ENCODE measurements at places on chromosomes 16 and 17.

- no peak for DNase-seq
Measured at GRCh38 chr16:82041542-82041941, 6.5 kb downstream of the HSD17B2 start.

DNA sequence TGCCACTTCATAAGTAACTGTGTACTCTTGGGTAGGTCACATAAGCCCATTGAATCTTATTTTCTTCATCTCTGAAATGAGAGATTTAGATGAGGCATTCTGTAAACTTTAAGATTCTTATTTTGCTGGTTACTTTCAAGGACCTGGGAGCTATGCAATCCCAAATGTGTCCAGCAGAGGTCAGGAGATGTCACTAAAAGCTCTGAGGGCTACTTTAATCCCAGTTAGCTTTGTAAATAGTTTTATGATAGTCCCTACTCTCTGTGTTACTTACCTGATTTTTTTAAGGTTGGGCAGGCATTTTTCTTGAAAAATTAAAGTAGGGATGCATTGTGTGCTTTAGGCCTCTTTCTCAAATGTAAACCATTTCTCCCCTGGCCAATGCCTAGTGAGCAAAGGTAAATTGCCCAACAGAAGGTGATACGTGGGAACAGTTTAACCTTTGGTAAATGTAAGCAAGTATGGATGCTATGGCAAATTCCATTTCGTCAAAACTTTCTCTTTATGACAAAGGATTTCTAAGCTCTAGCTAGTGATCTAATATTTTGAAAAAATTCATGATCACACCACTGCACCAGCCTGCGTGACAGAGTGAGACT is 57.1 kb upstream of the WSB1 start:
- DNase-seq: peak; percentile 98

DNA sequence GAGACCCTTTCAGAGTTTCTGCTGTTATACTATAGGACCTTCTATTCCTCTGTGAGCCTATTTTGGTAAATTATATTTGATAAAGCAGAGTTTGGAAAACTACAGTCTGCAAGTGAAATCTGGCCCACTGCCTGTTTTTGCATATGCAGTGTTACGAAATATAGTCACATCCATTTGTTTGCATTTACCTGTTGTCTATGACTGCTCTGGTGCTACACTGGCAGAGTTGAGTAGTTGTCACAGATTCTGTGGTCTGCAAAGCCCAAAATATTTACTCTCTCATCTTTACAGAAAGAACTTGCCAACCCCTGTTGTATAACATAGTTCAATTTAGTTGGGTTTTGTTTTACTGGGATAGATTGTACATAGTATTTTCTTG is 42.3 kb downstream of the TNRC6A start:
- DNase-seq: no peak

GRCh38 chr16:66687906-66688625 is 8.5 kb downstream of the CMTM4 start:
- no peak for DNase-seq

- peak; percentile 90 for DNase-seq
Measured at GRCh38 chr16:31105677-31106213, 2.4 kb upstream of the BCKDK start.

- DNase-seq: no peak
Measured at GRCh38 chr17:46783031-46783593, 35.4 kb downstream of the WNT3 start.

- DNase-seq: no peak
Measured at GRCh38 chr17:78001182-78001581, 42.7 kb downstream of the TNRC6C start.

DNA sequence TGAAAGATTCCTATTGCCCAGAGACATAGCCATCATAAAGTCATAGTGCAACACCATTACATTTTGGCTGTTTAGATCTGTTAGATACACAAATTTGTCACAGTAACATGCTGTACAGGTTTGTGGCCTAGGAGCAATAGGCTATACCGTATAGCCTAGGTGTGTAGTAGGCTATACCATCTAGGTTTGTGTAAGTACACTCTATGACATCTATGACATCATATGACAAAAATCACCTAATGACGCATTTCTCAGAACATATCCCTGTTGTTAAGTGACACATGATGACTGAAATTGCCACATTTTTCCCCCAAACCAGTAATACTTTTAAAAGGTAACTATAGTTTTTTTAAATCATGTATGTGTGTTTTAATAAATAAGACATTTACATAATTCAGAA is 43.3 kb downstream of the NLK start:
- DNase-seq: no peak

DNA sequence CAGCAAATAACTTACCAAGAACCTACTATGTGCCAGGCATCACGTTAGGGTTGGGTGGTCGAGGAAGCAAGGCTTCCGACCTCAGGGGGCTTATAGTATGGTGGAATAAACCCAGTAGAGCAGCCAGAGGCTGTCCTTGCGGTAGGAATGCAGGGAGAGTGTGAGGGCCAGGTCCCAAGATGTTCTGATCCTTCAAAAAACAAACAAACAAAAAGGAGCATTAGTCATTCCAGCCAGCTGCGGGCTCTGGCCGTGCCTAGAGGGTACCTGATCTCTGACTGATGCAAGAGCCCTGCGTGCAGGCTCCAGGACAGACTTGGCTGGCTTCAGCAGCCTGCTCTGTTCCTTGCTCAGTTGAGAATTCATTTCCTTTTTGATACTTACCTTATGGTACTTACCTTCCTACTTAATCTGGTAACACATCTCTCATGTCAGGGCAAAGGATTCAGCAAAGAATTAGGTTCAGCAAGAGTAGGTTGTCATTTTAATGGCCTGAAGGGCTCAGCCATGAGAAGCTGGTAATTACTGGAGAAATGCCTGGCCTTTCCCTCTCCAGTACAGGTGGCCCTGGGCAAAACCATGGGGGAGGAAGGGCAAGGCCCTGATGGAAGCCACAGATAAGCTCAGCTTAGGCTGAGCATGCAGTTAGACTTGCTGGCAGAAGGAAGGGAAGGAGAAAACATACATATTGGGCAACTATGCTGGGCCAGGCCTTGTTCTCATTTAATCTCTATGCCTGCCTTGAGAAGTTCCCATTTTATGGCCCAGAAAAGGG is 18.4 kb downstream of the CYB5D2 start:
- peak; percentile 46 for DNase-seq

- DNase-seq: no peak
Measured at GRCh38 chr17:14334919-14335318, 34.0 kb downstream of the HS3ST3B1 start.

GRCh38 chr17:63911657-63912100 is 621 bp upstream of the CSHL1 start:
- no peak for DNase-seq

DNA sequence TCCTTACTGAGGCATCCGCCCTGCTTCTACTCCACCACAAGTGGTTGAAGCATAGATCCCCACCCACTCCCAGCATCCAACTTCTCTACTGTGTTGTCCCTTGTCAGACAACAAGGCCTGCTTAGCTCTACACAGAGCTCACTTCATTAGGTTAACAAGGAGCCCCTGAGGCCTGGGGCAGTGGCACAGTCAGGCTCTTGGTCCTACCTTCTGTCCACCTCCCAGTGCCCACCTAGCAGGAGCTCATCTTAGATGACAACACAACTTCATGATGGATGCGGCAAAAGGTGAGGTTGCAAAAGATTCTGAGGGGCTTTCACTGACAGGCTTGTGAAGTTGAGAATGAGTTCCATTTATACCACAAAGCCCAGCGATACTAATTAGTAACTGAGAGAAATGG is 432.0 kb upstream of the CDH5 start:
- DNase-seq: no peak

GRCh38 chr16:88730632-88731607 is 24.6 kb downstream of the CTU2 start:
- DNase-seq: no peak

DNA sequence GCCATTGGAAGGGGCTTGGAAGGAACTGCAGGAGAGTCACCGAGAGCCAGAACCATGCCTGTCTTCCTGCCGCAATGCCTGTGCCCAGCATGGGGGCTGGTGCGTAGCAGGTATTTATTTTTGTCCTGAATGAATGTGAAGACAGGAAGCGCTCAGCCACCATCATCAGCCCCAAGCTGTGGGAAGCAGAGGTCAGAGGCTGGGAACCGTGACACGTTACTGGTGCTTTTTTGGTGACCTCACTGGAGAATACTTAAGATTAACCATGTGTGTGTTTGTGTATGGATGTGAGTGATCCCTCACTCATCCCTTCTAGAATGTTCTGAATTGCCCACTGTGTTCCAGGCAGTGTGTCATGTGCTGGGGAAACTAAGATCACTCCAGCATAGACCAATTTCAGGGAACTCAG is 343.8 kb downstream of the SNX29 start:
- no peak for DNase-seq

GRCh38 chr16:84320511-84320910 is 25.8 kb downstream of the WFDC1 start:
- no peak for DNase-seq

DNA sequence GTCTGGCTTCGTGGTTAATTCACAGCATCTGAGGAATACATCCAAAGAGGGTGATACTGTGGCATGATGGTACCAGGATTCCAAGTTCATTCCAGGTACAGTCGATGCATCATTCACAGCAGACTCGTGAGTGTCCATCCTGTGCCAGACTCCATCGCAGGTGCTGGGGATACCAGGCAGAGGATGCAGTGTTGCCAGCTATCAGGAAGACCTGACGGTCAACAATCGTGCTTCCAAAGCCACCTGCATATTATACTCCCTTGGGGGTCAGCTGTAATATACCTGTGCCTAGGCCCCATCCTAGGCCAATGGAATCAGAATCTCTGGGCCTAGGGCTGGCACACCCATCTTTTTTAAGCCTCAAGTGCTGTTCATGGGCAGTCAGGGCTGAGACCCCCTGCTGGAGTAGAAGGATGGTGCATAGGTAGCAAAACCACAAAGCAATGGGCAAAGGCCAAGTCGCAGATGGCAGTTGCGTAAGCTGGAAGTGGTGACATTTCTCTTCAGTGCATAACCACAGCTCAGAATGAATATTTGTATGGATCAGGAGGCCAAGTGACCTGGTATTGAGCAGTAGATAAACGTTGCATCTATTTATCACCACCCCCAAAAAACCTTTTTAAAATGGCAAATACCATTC is 42.9 kb upstream of the C16orf78 start:
- no peak for DNase-seq

GRCh38 chr16:84559311-84559932 is 55.0 kb upstream of the MEAK7 start:
- no peak for DNase-seq

DNA sequence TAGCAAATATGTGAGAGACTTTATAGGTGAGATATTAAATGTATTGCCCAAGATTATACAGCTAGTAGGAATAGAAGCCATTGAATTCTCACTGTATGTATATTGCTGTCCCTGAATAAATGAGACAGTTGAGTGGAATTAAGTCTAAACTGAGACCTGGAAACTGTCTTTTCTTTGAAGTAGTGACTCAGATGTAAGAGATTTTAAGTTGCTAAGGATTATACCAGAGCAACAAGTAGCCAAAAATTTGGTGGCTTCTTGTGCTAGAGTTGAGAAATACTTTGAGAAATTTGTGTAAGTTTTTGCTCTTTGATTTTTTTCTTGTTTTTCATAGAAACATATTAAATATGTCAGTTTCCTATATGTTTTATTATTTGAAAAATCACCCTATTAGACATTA is 58.7 kb downstream of the TANC2 start:
- no peak for DNase-seq

DNA sequence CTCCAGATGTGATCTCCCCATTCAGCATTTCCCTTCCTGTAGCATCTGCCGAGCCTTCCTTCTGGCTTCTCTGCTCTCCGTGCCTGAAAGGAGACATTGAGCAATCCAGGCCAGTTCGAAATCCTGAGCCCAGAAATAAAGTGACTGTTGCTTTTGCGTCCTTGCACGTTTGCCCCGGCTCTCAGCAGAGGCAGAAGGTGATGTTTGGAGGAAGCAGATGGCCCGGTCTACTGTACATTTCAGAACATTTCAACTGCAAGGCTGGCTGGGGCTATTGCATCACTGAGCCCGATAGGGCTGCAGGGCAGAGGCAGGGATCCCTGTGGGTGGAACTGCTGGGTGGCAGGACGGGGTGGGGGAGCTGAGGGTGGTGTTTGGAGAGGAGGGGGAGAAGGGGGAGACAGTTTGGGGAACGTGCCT is 29.4 kb downstream of the IRF8 start:
- DNase-seq: peak; percentile 51

DNA sequence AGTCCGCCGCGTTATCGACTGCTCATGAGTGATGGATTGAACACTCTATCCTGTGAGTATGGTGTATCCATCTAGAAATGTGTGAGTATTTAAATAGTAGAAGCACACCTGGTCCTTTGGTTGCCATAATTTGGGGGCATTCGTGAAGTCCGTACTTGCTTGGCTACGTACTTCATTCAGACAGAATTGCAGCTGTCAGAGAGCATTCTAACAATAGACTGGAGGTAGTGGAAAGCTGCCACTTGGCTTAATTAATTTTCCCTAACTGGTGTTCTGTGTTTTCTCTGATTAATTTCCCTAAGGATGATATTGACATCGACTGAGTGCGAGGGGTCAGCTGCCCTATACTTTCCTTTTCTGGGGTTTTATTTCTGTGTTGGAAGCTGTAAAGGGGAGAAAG is 14.1 kb downstream of the RPA1 start:
- no peak for DNase-seq

DNA sequence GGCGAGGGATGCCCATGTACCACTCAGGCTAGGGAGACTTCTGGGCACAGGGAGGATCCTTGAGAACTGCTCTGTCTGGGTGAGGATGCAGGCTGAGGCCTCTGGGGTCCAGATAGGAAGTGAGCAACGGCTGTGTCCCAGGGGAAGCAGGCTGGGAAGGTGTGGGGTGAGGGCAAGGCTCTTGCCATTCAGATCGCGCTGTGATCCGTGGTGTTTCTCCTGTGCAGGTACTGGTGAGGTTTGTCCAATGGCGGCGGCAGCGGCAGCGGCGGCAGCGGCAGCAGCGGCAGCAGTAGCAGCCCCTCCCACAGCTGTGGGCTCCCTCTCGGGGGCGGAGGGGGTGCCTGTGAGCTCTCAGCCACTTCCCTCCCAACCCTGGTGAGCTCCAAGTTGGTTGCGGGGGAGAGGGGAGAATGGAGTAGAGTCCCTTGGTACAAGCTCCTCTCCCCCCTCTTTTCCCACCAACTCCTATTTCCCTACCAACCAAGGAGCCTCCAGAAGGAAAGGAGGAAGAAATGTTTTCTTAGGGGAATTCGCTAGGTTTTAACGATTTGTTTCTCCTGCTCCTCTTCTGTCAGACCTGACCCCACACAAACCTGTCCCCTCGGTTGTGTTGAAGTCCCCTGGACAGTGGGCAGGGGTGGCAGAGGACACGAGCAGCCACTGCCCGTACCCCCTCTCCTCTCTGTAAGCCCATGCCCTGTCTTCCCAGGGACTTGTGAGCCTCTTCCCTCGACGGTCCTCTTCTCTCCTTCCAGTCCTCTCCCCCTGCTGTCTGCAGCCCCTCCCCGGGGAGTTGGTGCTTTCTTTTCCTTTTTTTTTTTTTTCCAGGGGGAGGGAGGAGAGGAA is 1.9 kb upstream of the PRRT2 start:
- no peak for DNase-seq

- DNase-seq: no peak
Measured at GRCh38 chr16:15880434-15881308, 7.7 kb downstream of the CEP20 start.

- DNase-seq: peak; percentile 25
Measured at GRCh38 chr16:72124761-72125634, 31.4 kb downstream of the DHX38 start.
